A549 (cell line): ENCODE measurements at places on chromosomes 16 and 17.

- peak; percentile 55 for DNase-seq
Observed at GRCh38 chr16:52912565-52913173, 140.0 kb downstream of the CHD9NB start.

DNA sequence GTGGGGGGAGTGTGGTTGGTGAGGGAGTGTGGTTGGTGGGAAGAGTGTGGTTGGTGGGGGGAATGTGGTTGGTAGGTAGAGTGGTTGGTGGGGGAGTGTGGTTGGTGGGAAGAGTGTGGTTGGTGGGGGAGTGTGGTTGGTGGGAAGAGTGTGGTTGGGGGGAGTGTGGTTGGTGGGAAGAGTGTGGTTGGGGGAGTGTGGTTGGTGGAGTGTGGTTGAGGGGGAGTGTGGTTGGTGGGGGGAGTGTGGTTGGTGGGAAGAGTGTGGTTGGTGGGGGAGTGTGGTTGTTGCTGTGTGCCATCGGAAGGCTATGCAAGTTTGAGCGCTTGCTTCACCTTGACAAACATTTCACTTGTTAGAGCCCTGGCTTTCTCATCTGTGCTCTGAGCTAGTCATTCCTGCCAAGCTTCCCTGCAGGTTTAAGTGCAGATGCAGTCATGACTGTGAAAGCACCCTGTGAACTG is 20.1 kb downstream of the MINK1 start:
- no peak for DNase-seq

DNA sequence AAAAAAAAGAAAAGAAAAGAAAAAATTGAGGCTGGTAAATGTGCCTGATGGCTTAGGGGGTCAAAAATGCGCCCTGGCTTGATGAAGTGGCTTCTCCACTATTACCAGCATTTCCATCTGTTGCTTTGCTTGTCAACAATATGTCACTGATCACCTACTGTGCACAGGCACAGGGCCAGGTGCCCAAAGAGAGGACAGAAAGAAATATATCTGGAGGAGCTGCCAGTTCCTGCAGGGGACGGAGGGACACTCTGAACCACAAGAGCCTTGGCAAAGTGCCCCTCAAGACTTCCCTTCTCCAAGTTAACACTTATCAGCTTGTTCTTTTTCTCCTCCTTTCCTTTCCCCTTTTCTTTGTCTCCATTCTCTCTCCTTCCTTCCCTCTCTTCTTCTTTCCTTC is 34.7 kb downstream of the GINS3 start:
- no peak for DNase-seq

DNA sequence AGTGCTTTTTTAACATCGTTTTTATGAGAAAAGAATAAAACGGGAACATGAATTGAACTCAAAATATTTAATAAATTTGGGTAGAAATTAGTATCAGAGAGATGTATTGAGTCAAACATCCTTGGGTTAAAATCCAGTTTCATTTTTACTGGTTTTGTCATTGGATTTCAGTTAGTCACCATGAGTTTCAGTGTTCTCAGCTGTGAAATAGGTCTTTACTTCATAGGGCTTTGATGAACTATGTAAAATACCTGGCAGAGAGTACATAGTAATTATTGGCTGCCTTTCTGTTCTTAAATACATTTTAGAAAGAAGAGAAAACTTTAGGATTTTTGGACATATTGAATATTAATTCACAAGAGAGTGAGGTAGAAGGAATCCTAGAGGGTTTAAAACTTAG is 105.8 kb downstream of the TANC2 start:
- no peak for DNase-seq

GRCh38 chr17:27233776-27234175 is 60.1 kb upstream of the WSB1 start:
- no peak for DNase-seq

- DNase-seq: peak; percentile 95
Observed at GRCh38 chr16:1870365-1871082, 1.4 kb downstream of the MEIOB start.

GRCh38 chr17:82076785-82077591 is 11.4 kb upstream of the DUS1L start:
- no peak for DNase-seq

DNA sequence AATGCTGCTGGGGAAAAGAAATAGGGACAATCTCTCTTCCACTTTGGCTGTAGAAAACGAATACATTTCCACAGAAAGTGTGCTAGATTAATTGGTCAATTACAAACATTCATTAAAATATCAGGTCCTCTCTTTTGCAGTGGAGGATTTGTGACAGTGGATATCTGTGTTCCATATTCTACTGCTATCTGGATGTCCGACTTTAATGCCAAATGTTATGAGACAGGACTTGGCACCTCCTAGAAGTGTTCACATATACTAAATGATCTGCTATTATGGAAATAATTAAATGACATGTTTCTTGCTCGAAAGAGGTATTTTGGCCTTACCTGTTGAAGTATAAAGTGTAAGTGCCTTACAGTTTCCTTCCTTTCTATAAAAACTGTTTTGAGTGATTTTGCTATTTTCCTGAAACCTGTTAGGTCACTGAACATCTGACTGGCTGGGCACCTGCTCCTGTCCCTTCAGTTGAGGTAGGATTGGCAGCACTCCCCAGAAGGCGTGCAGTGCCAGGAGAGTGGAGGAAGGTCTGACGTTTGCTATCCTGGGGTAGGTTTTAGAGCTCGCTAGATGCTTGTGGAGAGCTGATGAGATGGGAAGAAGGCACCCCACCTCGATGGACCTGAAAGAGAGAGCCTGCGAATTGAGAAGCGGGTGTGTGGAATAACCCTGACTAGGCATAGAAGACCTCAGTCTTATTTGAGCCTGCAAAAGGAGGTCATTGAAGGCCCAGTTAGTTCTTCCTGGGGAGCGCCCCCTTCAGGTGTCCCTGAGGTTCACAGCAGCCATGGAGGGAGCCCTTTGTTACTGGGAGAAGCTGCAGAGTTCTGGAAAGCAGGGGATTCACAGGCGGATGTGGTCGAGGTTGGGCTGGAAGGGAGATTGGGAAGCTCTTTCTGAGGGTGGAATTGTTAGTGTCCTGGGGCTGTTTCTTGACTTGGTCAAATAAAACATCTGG is 159.4 kb upstream of the ZNF267 start:
- DNase-seq: no peak

DNA sequence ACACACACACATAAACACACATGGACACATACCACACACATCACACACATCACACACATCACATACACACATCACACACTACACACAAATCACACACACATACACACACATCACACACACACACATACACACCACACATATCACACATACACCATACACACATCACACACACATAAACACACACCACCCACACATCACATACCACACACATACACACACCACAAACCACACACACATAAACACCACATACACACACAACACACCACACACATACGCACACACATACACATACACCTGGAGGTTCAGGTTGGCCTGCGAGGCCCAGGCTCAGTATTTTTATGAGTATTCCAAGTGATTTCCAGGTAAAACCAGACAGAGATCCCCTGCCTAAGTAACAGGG is 279.5 kb downstream of the FOXL1 start:
- DNase-seq: no peak

DNA sequence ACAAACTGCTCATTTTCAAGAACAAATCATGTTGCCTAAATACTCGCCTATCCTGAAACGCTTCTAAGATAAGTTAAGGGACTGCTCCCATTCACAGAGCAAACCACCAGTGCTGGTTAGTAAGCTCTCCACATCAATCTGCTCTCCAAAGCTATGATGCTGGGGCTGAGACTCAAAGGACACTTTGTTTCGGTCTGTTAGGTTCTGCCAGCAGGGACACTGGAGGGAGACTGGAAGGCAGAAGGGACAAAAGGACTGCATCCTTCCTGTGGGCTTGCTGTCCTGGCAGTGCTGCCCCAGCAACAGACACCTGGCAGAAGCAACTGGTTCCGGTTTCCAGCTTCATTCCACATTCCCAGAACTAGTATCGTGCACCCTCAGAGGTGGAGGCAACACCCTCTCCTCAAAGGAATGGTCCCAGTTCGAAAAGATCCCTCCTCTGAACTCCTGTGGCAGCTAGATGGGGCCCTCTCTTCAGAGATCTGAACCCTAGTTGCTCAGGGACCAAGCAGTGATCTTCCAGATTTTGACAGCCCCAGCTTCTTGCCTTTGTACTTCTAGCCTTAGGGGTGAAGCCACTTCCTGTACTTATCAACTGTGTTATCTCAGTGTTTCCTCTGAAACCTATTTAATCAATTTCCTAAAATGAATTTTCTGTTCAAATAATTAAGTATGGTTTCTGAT is 73.4 kb upstream of the GSG1L start:
- no peak for DNase-seq

- no peak for DNase-seq
Observed at GRCh38 chr17:54839447-54839846, 61.2 kb upstream of the TOM1L1 start.

- DNase-seq: no peak
Observed at GRCh38 chr16:75062135-75062975, 54.2 kb downstream of the LDHD start.

DNA sequence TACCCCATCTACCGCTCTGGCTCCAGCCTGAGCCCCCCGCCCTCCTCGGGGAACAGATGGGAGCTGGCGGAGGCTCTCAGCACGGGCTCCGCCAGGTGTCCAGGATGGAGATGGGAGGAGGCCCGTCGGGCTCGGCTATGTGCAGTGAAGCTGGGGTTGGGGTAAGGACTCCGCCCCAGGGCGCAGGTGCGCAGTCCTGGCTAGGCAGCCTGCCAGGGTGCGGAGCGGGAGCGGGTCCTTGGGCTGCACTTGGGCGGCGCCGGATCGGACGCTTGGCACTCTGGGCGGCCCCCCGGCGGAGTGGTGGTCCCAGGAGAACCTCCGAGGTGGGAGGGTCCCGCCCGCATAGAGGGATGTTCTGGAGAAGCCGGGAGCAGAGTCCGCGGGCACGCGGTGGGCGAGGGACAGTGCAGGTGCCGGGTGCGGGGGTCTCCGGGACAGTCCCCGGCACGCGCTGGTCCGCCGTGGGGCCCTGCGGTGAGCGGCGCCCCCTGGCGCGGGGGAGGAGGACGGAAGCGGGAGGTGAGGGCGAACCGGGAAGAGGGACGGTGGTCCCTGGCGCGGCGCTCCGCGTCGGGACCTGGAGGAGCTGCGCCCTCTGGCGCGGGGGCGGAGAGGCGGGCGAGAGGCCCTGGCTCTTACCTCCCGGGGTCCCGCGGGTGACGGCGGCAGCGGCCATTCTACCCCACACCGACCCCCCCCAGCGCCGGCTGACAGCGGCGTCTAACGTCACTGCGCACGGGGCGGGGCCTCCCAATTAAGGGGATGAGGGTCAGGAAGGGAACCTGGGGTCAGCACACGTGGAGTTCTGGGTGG is at the start of gene CAMTA2:
Gene CAMTA2, minus strand, starts transcription at position 725 of the 816 bp plus-strand sequence. CDS start 1,453 bp downstream, outside the sequence.
- peak; percentile 90 for DNase-seq

GRCh38 chr17:81422776-81423697 is 27.8 kb downstream of the BAHCC1 start:
- peak; percentile 96 for DNase-seq

DNA sequence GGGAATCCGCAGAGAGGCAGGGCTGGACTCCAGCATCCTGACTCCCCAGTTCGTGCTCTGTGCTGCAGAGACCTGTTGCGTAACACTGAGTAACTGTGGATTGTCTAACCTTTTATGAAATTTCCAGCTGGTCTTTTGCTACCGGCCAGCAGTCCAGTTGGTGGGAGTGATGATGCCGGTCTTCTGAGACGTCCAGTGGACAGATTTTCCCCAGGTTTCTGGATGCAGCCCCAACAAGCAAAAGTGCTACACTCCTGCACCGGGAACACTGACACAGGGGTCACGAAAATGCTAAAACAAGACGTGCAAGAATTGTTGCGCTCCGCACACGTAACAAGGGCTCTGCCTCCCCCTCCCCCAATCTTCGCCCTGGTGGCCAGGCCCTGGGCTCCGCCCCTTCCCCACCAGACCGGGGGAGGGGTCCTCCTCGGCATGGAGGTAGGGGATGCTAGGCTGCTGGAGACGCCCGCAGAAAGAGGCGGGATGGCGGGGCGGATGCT is 701 bp upstream of the MRC2 start:
- peak; percentile 81 for DNase-seq

GRCh38 chr16:35365675-35366074 is 1906.3 kb downstream of the TP53TG3F start:
- no peak for DNase-seq

DNA sequence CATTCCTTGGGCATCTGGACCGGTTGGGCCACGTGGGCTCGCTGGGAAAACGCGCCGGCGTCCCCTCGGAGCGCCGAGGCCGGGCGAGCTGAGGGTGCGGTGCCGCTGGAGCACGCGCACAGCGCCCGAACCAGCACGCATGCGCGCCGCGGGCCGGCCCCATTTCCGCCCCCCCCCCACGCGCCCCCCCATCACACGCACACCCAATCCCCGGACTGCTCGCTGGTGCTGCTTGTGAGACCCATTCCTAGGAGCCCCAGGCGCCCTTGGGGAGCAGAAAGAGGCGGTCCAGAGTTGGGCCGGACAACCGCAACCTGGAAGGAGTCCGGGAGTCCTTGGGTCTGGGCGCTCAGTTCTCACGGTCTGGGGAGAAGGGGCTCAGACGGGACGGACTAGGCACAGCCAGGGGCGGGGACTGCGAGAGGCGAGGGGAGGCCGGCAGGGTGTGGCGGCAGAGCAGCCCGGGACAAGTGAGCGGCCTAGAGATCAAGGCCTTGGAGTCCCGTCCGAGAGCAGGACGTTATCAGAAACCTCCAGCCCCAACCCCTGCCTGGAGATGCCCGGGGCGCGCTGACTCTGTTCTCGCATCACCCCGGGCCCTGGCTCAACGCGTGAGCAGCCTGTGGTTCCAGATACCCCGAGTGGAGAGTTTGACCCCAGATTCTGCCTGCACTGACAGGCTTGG is 6.0 kb upstream of the CBX8 start:
- no peak for DNase-seq

DNA sequence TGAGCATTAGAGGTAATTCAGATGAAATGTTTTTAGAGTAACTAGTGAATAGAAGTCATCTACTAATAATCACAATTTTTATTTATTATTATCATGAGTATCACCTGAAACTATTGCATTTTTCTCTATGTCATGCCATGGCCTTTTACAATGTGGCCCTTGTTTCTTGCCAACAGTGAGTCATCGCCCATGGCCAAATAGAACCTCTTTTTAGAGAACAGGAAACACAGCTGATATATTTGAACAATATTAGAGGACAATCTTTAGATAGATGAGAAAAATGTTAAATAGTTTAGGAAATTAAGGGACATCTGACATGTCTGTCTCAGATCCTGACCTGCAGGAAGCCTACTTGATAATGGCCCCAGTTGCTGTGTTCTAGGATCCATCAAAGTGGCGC is 1584.4 kb upstream of the GOT2 start:
- DNase-seq: no peak

- no peak for DNase-seq
Observed at GRCh38 chr16:59886021-59886420, 1151.9 kb upstream of the GOT2 start.

GRCh38 chr17:35740997-35741931 is 9.8 kb downstream of the RASL10B start:
- DNase-seq: no peak
